ENCODE measurements at places on chromosomes 6 and 20.

DNA sequence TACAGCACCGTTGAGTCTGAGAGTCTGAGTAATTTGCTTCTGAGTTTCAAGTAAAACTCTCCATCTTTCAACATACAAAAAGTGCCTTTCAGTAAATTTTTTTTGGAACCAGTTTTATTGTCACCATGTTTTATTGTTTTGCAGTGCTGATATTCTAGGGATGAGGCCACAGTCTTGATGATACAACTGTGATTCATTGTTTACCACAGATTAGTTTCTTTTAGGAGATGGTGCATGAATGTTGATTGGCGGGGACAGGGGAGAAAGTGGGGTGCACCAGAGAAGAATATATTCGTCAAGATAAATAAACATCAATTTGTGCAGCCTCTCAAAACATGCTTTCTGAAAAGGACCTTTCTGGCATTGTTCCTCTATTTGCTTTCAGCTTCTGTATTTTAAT, 109.0 kb downstream of the MCHR2 start:
- peak; percentile 31 for DNase-seq

GRCh38 chr20:56208121-56208520, 40.4 kb upstream of the MC3R start:
- no peak for DNase-seq

- DNase-seq: no peak
Observed at GRCh38 chr20:46175127-46175494, 57.0 kb downstream of the CD40 start.

- no peak for DNase-seq
Observed at GRCh38 chr6:42419490-42420280, 32.0 kb downstream of the TRERF1 start.

GRCh38 chr6:167699141-167699931, 127.4 kb upstream of the AFDN start:
- no peak for DNase-seq

GRCh38 chr20:38286586-38287531, 17.1 kb upstream of the BPI start:
- DNase-seq: no peak

GRCh38 chr6:47179286-47179685, 130.4 kb downstream of the TNFRSF21 start:
- DNase-seq: no peak

GRCh38 chr20:63578224-63579016, 4.4 kb upstream of the HELZ2 start:
- DNase-seq: no peak

DNA sequence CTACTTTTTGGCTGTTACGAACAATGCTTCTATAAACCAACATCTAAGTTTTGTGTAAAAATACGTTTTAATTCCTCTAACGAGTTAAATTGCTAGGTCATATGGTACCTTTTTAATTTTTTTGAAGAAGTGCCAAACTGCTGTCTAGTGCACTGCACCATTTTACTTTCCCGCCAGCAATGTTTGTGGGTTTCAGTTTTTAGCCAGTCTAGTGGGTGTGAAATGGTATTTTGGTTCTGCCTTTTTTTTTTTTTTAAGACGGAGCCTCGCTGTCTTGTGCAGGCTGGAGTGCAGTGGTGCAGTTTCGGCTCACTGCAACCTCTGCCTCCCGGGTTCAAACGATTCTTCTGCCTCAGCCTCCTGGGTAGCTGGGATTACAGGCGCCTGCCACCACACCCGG, 34.1 kb upstream of the BAG2 start:
- DNase-seq: no peak

GRCh38 chr6:35960187-35960586, 39.3 kb upstream of the SRPK1 start:
- no peak for DNase-seq

- no peak for DNase-seq
Observed at GRCh38 chr6:33749401-33749800, 2.7 kb upstream of the IP6K3 start.

- peak; percentile 52 for DNase-seq
Observed at GRCh38 chr6:137044366-137045221, at the start of gene IL20RA. IL20RA (minus strand) TSS chr6:137044965; CDS start chr6:137044728, 237 bp downstream.

DNA sequence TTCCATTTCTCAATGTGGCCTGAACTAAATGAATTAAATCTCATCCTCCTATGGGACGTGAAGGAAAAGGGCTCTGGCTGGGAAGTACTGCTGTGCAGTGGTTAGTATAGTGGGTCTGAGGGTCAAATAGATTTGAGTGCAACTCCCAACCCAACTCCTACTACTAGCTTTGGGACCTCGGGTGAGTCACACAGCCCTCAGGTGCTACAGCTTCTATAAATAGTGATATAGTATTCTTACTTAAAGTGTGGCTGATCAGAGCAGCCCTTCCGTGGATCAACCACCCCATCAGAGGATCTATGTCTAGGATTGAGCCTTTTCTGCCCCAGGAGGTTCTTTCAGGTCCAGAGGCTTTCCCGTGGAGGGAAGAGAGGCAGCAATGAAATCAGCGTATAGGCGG, 904 bp upstream of the UST start:
- DNase-seq: no peak

DNA sequence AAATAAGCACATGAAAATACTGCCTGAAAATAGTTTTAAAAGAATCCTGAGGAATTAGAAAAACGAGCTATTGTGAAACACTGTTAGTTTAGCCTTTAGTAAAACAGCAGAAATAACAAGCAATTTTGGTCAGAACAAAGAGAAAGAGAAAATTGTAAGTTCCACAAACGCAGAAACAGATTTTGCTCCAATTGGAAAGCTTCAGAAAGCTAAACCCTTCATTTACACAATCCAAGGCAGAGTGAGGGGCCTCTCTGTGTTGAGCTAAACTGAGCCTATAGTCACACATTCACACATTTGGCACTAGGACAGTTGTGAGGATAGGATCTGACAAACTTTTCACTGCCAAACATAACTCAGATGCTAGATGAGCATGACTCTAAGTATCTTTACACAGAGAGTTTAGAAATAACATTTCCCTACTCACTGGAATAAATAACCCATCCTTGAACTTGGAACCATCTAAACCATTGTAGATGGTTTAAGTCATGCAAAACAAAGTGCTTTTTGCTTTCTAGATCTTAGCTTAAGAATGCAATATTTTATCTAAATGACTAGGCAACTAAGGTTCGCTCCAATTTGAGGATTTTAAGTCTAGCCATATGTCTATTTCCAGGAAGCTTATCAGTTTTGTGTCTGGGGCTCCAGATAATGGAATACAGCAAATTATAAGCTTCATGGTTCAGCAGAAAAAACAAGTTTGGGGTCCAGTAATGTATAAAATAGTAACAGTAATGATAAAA, 122.6 kb downstream of the SGK1 start:
- DNase-seq: no peak

- DNase-seq: no peak
Observed at GRCh38 chr20:33232486-33233072, 3.2 kb upstream of the BPIFA1 start.

DNA sequence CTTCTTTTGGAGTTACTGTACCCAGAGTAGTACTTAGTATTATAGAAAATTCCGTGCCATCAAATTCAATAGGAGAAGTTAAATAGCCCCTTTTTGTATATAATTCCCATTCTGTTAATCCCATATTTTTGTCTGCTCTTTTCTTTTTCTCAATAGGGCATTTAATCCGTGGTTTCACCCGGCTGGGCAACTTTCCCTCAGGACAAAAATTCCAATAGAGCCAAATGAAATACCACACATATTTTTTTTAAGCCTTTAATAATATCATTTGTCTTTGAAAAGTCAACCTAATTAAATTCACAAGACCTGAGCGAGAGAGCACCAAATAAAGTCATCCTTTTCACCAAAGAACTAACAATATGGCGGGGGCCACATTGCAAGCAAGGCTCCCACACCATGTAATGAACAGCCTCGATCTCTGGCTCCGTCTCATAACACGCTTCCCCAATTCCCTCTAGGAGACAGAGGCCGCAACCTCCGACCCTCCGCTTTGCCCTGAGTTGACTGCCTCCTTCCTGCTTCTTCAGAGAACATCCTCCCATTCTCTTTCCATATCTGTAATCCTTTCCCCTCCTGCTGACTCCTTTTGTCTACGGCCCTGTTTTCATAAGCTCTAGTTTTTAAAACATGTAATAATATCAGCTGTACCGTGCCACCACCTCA, 13.6 kb downstream of the NHSL1 start:
- DNase-seq: no peak

- DNase-seq: no peak
Observed at GRCh38 chr6:7579851-7580250, 10.1 kb upstream of the SNRNP48 start.

DNA sequence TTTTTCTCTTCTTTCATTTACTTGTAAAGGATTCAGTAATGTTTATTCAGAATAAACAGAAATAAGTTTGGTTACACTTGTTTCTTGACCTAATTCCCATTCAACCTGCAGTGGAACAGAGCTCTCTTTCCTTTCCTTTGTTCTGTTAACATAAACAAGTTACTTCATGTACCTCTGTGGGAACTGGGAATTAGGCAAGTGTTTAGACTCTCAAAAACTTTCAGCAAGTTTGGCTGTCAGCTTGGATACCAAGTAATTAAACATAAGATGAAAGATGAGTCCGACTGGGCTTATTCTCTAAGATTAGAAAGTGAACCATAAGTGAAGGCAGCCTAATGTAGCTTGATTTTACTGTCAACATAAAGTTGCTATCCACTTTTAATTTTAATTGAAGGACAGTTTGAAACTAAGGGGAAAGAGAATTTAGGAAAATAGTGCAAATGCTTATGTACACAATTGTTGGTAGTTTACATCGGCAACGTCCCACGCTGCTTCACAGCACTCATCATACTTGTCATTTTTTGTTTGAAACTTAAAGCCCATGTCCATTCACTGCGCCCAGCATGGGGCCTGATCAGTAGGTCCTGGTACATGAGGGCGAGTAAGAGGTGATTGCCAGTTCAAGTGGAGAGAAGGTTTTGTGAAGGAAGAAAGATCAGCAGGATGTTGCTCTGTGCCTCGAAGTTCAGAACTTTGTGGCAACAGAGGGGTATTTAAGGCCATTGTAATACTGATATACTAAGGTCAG, 113.0 kb downstream of the PLEKHG1 start:
- DNase-seq: no peak

DNA sequence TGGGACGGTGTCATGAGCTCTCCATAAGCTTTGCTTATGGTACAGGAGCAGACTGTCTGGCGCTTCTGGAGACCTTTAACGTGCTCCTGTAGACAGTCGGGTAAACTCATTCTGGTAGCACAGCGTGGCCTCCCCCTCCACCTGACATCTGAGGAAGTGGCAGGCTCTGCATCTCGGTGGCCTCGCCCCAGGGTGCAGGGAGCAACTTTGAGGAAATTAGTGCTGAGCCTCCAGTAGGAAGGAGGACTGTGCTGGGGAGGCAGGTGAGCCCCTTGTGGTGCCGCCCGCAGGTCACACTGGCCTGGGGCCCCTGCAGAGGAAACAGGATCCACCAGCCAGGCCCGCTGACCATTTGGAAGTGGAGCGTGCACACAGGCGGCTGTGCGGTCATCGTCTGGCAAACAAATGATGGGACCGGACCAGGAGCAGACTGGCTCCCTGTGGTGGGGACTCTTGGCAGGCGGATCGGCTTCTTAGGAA, 57.9 kb downstream of the SYNJ2 start:
- no peak for DNase-seq

- DNase-seq: no peak
Observed at GRCh38 chr6:158669145-158670035, 19.5 kb downstream of the SYTL3 start.

GRCh38 chr6:57195457-57195856, 23.3 kb downstream of the BAG2 start:
- DNase-seq: no peak

GRCh38 chr6:2966347-2966746, 5.0 kb downstream of the SERPINB6 start:
- no peak for DNase-seq

GRCh38 chr20:25269057-25269832, 21.4 kb downstream of the PYGB start:
- DNase-seq: no peak

DNA sequence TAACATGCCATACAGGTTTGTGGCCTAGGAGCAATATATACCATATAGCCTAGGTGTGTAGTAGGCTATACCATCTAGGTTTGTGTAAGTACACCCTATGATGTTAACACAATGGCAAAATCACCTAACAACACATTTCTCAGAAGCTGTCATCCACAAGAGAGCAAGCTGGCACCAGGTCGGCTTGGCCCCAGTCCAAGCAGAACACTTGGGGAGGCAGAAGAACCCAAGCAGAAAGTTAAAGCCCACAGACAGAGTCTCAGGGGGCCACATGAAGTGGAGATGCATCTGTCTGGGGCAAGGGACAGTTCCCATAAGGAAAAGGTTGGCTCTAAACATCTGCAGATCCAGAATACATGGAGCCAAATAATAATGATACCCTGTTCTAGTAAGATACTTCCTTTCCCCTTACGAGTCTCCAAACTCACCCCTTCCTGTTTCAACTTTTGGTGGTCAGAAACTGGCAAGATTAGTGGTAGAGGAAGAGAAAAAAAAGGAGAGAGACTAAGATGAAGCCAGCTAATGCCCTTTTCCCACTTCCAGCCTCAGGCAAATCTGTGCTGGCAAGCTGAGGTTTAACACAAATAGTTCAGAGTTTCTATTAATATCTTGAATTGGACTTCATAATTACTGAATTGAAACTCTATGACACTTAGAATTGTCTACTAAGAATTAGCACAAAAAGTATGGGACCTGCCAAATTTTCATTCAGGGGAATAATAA, 29.5 kb downstream of the TCF21 start:
- no peak for DNase-seq

DNA sequence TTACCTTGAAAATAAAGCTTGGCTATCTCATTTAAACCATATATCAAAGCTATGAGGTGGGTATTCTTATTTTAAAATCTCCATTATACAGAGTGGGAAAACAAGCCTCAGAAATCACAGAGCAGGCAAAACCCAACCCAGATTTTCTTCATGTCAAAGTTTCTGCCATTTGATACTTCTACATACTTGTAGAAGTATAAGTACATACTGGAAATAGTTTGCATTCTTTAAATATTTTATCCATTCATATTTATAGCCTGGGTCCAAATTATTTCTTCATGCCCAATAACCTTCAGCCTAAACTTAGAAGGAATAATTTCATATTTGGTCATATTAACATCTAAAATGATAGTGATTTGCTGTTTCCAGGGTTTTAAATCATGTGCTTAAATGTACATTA, 61.8 kb downstream of the MLIP start:
- DNase-seq: no peak

DNA sequence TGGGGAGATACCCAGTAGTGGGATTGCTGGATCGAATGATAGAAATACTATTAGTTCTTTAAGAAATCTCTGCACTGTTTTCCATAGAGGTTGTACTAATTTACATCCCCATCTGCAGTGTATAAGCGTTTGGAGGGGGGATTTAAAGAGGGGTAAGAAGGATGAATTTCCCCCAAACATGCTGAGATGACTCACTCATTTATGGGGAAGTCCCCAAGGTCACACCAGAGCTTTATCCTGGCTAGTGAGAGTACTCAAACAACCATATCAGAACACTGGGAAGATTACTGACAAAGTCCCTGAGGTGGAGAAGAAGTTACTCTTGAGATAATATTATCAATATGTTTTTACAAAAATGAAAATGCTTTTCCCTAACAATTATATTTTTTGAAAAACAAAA, 44.0 kb downstream of the ROS1 start:
- no peak for DNase-seq

All from NCI-H774 (cell line).